ENCODE measurements at places on chromosomes 11 and 22. TPM values are rescaled to one million over a fixed set of nuclear protein-coding genes. Genes with fewer than 3 reads are reported as not detected.

IL17REL gene
- not detected for polyA plus RNA-seq

MAPK8IP2 gene
- polyA plus RNA-seq = not detected

RASL10A gene
- polyA plus RNA-seq = not detected

OR4C3 gene
- not detected for polyA plus RNA-seq

PAX6 gene
- not detected for polyA plus RNA-seq

POU2AF3 gene
- polyA plus RNA-seq = not detected

IGLL1 gene
- polyA plus RNA-seq = not detected

NLRP14 gene
- not detected for polyA plus RNA-seq

C11orf16 gene
- not detected for polyA plus RNA-seq

LIMK2 gene
- 13.1 TPM for polyA plus RNA-seq

POU2AF1 gene
- polyA plus RNA-seq = 0.53 TPM

MYO7A gene
- polyA plus RNA-seq = not detected

KCNJ5 gene
- polyA plus RNA-seq = not detected

P4HA3 gene
- polyA plus RNA-seq = not detected

CTTN gene
- not detected for polyA plus RNA-seq

USP47 gene
- polyA plus RNA-seq = 72.4 TPM

POU2AF2 gene
- polyA plus RNA-seq = not detected

ZBED4 gene
- 10.6 TPM for polyA plus RNA-seq

MCHR1 gene
- polyA plus RNA-seq = not detected

GRIK4 gene
- not detected for polyA plus RNA-seq

TTC28 gene
- 2.1 TPM for polyA plus RNA-seq

MIAT gene
- polyA plus RNA-seq = 0.13 TPM

HBB gene
- 0.67 TPM for polyA plus RNA-seq

FAM89B gene
- polyA plus RNA-seq = 87.7 TPM

MUC15 gene
- polyA plus RNA-seq = not detected

BACE1 gene
- 0.37 TPM for polyA plus RNA-seq

KDM4D gene
- 0.66 TPM for polyA plus RNA-seq

DCDC1 gene
- polyA plus RNA-seq = not detected

WNT7B gene
- not detected for polyA plus RNA-seq

SPI1 gene
- not detected for polyA plus RNA-seq

RCOR2 gene
- polyA plus RNA-seq = not detected

A4GALT gene
- not detected for polyA plus RNA-seq

DDTL gene
- polyA plus RNA-seq = 2.9 TPM

ABCC8 gene
- not detected for polyA plus RNA-seq

P2RX6 gene
- 0.15 TPM for polyA plus RNA-seq

NPAS4 gene
- polyA plus RNA-seq = not detected

NOX4 gene
- polyA plus RNA-seq = not detected

L3MBTL2 gene
- polyA plus RNA-seq = 42.3 TPM

CHRNA10 gene
- not detected for polyA plus RNA-seq

LRRC10B gene
- polyA plus RNA-seq = not detected

All from naive thymus-derived CD4-positive, alpha-beta T cell (primary cell).